ENCODE measurements at places on chromosomes 6 and 20. TPM values are rescaled to one million over a fixed set of nuclear protein-coding genes. Genes with fewer than 3 reads are reported as not detected.

The BPIFB1 gene
- polyA plus RNA-seq = not detected

The NCOA5 gene
- polyA plus RNA-seq = 38.5 TPM

The ADNP gene
- 4.9 TPM for polyA plus RNA-seq

The HSF2 gene
- polyA plus RNA-seq = 22.7 TPM

The SAPCD1 gene
- not detected for polyA plus RNA-seq

DNA sequence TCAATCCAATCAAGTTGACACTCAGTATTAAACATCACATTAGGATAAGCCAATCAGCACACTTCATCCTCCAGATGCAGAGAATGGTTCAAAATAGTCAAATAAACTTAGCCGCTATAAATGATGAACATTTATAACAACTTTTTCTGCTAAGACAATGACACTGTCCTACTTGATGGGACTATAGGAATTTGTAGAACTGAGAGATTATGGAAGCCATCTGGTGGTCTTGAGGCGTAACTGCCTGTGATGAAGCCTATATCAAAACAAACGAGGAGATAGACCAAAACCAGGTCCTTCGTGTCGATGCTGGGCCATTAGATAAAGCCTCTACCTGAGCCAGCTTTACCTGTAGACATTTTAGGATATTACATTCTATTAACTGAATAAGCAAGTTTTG lies 631.1 kb downstream of the COL12A1 start:
- no peak overlapping the region for H3K27ac ChIP-seq
- no peaks in the 10 kb centered on the region for H3K4me1 ChIP-seq
- H3K36me3 ChIP-seq = no peaks in the 10 kb centered on the region
- no peaks in the 10 kb centered on the region for H3K27me3 ChIP-seq

- no peak for DNase-seq
- H3K27ac ChIP-seq = no peak overlapping the region
- peaks cover 18% of the 10 kb centered on the region for H3K27me3 ChIP-seq
- no peaks in the 10 kb centered on the region for H3K4me1 ChIP-seq
Measured at GRCh38 chr6:113871975-113872374, 14.8 kb downstream of the MARCKS start.

- H3K36me3 ChIP-seq = no peaks in the 10 kb centered on the region
- no peak overlapping the region for H3K4me3 ChIP-seq
- no peaks in the 10 kb centered on the region for H3K4me1 ChIP-seq
- no peak overlapping the region for H3K27ac ChIP-seq
- no peak for DNase-seq
- no peaks in the 10 kb centered on the region for H3K27me3 ChIP-seq
Measured at GRCh38 chr20:18702736-18703135, 110.8 kb upstream of the SCP2D1 start.

DNA sequence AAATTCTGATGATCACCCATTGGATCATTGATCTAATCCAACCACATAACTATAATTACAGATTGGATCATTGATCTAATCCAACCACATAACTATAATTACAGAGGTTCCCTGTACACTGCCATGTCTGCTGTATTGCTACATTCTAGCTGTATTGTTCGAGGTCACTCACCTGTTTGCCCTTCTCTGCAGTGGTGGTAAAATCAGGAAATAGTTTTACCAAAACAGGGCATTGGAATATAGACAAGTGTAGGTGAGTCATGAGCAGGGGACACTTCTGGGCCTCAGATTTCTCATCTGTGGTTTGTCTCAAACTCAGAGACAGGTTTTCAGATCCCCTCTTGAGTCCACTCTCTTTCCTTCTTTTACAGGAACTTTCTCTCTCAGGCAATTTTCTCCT lies 9.0 kb upstream of the AFDN start:
- no peak overlapping the region for H3K4me3 ChIP-seq
- H3K4me1 ChIP-seq = no peaks in the 10 kb centered on the region
- no peak for DNase-seq
- H3K27ac ChIP-seq = no peak overlapping the region
- H3K36me3 ChIP-seq = no peaks in the 10 kb centered on the region

DNA sequence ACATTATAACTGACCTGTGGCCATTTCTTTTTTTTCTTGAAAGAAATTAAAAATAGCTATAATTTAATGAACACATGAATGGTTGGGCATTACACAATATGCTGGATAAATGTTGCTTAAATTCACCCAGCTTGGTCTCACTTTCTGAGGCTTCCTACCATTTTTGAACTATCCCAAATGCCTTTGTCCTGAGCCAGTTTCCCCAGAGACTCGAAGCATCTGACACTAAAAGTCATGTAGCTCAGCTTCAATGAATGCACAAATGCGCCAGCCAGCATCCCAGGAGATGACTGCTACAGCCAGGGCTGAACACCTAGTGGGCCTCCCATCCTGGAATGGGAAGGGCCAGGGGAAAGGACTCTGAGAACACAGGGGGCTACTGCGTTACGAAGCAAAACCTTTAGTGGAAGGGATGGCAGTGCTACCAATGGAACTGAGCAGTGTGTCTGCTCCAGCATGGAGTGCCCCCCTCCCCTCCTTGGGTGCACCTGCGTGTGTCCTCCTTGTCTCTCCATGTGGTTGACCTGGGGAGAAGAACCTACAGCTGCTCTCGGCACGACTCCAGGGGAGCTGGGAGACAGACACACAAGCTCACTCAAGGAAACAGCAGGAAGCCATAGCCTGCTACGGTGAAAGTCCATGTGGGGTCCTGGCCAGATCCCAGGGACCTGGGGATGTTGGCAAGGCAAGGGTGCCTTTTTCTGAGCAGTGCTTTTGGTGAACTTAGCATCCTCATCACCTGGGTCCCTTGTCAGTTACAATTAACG lies 60.9 kb downstream of the IRF4 start:
- no peaks in the 10 kb centered on the region for H3K27me3 ChIP-seq
- no peak overlapping the region for H3K4me3 ChIP-seq
- H3K36me3 ChIP-seq = no peaks in the 10 kb centered on the region
- H3K27ac ChIP-seq = no peak overlapping the region
- peaks cover 9% of the 10 kb centered on the region for H3K4me1 ChIP-seq
- no peak for DNase-seq

GRCh38 chr6:34285448-34286164 lies 36.8 kb upstream of the SMIM29 start:
- H3K4me3 ChIP-seq = no peak overlapping the region
- no peak for DNase-seq
- H3K36me3 ChIP-seq = peaks cover 15% of the 10 kb centered on the region
- no peaks in the 10 kb centered on the region for H3K27me3 ChIP-seq
- no peak overlapping the region for H3K27ac ChIP-seq

DNA sequence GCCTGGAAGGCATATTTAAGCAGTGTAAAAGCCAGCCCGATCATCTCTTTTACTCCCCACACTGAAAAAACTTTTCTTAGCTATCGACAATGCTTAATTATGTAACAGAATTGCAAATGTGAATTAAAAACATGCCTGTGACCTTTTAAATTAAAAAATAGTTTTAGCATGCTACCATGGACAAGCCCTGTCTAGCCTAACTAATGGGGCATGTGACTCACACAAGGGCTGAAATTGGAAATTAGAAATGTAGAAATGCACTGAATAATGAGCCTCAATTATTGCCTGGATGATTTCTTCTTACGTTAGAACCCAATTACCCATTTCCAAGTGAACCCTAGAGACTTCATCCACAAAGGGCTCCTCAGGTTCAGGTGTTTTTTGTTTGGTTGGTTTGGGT lies 82.7 kb downstream of the SIM1 start:
- H3K27ac ChIP-seq = no peak overlapping the region
- H3K36me3 ChIP-seq = no peaks in the 10 kb centered on the region
- no peaks in the 10 kb centered on the region for H3K27me3 ChIP-seq
- DNase-seq = no peak

DNA sequence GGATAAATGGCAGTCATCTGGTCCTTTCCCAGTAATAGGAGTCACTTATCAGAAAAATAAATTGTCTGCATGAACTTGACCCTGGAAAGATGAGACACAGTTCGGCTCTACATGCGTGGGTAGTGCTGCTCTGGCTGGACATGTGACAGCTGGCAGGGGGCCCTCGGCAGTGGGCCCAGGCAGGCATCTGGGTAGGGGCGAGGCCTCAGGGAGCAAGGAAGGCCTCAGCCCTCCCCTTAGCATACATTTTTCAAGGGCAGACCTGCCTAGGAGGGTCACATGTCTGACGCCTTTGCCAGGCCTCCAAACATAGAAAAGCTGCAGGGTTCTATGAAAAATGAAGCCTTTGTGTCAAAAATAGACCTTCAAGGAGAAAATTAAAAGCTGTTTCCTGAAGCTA lies 12.8 kb upstream of the ILRUN start:
- no peak for DNase-seq
- no peaks in the 10 kb centered on the region for H3K4me1 ChIP-seq
- H3K27me3 ChIP-seq = no peaks in the 10 kb centered on the region
- no peak overlapping the region for H3K27ac ChIP-seq
- no peak overlapping the region for H3K4me3 ChIP-seq
- H3K36me3 ChIP-seq = no peaks in the 10 kb centered on the region

GRCh38 chr6:50962213-50962759 lies 143.6 kb downstream of the TFAP2B start:
- no peak for DNase-seq
- H3K4me3 ChIP-seq = no peak overlapping the region

GRCh38 chr6:44800171-44800783 lies 412.8 kb downstream of the CDC5L start:
- no peaks in the 10 kb centered on the region for H3K36me3 ChIP-seq

DNA sequence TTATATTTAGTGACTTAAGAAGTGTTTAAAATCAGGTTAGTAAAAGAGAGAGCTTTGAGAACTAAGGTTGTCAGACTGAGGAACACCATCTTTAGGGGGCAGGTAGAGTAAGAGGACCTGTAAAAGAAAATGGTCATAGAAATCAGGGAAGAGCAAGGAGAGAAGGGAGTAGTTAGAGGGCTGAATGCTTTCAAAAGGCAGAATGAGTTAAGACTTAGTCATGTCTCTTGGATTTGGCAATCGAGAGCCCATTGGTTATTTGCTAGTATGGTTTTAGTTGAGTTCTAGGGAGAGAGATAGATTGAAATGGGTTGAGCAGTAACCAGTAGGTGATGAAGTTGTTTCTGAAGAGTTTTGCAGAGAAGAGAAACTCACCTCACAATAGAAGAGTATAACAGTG lies 51.1 kb downstream of the RALGAPB start:
- no peak for DNase-seq
- no peaks in the 10 kb centered on the region for H3K4me1 ChIP-seq
- no peak overlapping the region for H3K27ac ChIP-seq
- peaks cover 80% of the 10 kb centered on the region for H3K36me3 ChIP-seq

DNA sequence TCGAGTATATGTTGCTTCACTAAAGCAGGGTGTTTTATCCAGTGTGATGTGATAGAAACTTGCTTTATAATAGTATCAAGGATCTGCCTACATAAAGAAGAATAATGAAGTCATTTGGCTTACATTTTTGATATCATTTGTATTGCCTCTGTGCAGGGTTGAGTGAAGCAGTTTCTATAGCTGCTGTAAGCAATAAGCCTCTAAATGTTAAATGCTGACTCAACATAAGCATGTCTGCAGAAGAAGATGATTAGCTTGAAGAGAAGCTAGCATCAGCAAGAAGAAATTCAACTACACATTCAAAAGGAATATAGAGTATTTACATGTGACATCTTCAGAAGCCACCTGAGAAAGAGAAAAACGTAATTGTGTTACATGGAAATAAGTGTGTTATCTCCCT lies 17.6 kb downstream of the SLC35F1 start:
- DNase-seq = no peak
- H3K36me3 ChIP-seq = no peaks in the 10 kb centered on the region
- no peak overlapping the region for H3K27ac ChIP-seq
- peaks cover 8% of the 10 kb centered on the region for H3K27me3 ChIP-seq
- no peaks in the 10 kb centered on the region for H3K4me1 ChIP-seq

- no peak overlapping the region for H3K27ac ChIP-seq
- H3K4me3 ChIP-seq = no peak overlapping the region
- no peaks in the 10 kb centered on the region for H3K4me1 ChIP-seq
- no peak for DNase-seq
- H3K36me3 ChIP-seq = no peaks in the 10 kb centered on the region
- no peaks in the 10 kb centered on the region for H3K27me3 ChIP-seq
Measured at GRCh38 chr20:4828830-4829513, 107.3 kb downstream of the PRND start.

DNA sequence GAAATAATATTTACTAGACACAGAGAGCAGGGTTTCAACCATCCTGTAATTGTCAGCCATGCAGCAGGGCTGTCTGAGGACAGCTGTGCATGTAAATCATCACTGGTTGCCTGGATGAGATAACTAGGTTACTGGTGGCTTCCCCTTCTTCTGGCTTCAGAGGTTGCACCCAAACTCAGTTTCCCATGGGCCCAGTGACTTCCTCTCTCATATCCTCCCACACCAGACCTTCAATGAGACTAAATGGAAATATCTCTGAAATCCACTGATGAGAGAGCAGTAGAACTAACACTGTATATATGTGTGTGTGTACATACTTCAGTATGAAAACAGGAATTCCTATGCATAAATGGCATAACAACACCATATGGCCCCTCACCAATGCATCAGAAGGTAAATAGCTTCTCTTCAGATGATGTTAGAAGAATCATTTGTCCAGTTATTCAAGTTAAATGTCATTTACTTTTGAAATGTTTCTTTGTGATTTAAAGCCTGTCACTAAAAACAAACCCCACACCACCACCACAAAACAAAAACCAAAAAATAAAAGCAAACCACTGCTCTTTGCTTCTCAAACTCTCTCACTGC lies 51.0 kb upstream of the IL20RA start:
- H3K27me3 ChIP-seq = peaks cover 2% of the 10 kb centered on the region
- no peak overlapping the region for H3K27ac ChIP-seq
- H3K4me3 ChIP-seq = no peak overlapping the region
- no peak for DNase-seq

- no peaks in the 10 kb centered on the region for H3K36me3 ChIP-seq
- DNase-seq = no peak
- H3K27me3 ChIP-seq = no peaks in the 10 kb centered on the region
- H3K27ac ChIP-seq = no peak overlapping the region
- no peak overlapping the region for H3K4me3 ChIP-seq
Measured at GRCh38 chr6:88380083-88380482, 213.9 kb upstream of the CNR1 start.

Measured in CD4-positive, CD25-positive, alpha-beta regulatory T cell (primary cell).